Stimulated activated CD8-positive, alpha-beta memory T cell treated with anti-CD3 and anti-CD28 coated beads, Interleukin-4, amount 100 ng/mL, for 4 hours (primary cell): ENCODE measurements at places on chromosomes 6 and 20.

- DNase-seq, result no peak
Measured at GRCh38 chr6:166997768-166998255, 1.4 kb upstream of the CEP43 start.

GRCh38 chr6:51743999-51744398 is 343.4 kb downstream of the PKHD1 start:
- DNase-seq, result no peak

- DNase-seq, result no peak
Measured at GRCh38 chr20:63098195-63098810, 91.5 kb upstream of the BHLHE23 start.

- DNase-seq, result no peak
Measured at GRCh38 chr6:140050101-140050995, 675.9 kb upstream of the CITED2 start.

- DNase-seq, result no peak
Measured at GRCh38 chr6:118495485-118496280, 52.4 kb upstream of the PLN start.

GRCh38 chr20:14723614-14724013 is 386.2 kb upstream of the FLRT3 start:
- DNase-seq, result no peak

DNA sequence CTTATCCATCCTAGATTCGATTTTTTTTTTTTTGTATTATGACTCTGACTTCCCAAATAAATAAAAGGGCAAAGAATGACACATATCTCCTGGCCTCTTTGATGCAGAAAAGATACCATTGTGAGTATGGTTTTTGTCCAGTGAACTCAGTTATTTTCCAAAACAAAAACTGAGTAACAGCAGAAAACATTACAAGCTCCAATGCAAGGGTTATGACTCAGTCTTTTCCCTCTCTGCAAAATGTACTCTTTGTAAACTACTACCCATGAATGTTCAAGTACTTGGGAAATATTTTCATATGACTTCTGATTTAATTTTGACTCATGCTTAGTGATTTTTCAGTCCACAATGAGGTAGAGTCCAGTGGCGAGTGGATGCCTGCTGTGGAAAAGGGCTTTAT is 355.3 kb downstream of the RNF144B start:
- no peak for DNase-seq

GRCh38 chr6:78611886-78612480 is 255.4 kb upstream of the IRAK1BP1 start:
- DNase-seq, result no peak

DNA sequence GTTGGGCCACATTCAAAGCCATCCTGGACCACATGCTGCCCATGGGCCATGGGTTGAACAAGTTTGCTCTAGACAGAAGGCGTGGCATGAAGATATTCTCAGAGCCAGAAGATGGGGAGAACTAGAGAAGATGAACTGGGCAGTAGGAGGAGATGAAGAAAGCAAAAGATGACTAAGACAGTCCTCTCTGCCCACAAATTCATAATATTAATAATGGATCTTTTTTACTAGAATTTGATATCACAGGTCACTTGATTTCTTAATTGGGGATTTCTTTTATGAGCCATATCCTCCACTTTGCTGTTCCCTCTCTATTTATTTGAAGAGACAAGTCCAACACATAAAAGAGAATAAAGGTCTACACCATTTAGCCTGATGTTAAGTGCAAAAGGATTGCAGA is 25.5 kb upstream of the EDN1 start:
- no peak for DNase-seq

GRCh38 chr6:146287691-146288369 is 255.8 kb upstream of the RAB32 start:
- DNase-seq, result no peak

- DNase-seq, result no peak
Measured at GRCh38 chr20:32670773-32671455, 2.8 kb downstream of the C20orf203 start.

DNA sequence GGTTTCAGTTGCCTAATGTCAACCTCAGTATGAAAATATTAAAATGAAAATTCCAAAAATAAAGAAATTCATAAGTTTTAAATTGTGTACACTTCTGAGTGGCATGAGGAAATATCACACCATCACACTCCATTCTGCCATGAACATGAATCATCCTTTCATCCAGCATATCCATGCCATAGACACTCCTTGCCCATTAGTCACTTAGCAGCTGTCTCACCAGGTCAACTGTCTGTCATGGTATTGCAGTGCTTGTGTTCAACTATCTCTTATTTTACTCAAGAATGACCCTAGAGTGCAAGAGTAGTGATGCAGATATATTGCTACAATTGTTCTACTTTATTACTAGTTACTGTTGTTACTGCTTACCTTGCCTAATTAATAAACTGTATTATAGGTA is 712.4 kb downstream of the EPHA7 start:
- no peak for DNase-seq

DNA sequence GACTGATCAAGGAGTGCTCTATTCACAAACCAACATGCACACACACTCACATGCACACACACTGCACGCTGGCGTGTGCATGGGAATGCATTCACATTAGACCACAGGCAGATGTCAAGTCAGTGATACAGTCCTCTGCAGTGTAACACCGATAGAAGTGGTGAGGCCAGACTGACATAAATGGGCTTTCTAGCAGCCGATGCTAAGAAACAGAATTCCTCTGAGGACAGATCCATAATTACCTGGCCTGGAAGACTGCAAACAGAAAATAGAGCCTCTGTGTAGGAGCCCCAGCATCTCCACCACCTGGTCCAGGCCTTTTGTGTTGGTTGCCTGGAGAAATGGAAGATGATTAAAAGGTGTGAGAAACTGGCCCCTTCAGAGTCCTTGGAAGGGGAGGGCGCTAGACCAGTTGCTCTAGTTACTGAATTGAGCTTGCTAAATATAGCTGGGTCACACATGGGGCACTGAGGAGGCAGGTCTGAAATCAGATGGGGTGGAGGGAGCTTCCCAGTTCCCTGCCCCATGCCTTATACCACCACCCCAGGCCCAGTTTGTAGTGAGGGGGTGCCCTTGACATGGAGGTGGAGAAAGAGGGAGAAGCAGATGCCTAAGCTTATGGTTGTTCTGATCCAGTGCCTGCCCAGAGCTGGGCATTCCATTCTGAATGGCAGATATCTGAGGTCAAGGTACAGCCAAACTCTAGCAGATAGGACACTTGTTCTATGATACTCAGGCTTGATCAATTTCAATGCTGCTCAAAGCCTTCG is 233.8 kb downstream of the LRFN2 start:
- DNase-seq, result no peak

DNA sequence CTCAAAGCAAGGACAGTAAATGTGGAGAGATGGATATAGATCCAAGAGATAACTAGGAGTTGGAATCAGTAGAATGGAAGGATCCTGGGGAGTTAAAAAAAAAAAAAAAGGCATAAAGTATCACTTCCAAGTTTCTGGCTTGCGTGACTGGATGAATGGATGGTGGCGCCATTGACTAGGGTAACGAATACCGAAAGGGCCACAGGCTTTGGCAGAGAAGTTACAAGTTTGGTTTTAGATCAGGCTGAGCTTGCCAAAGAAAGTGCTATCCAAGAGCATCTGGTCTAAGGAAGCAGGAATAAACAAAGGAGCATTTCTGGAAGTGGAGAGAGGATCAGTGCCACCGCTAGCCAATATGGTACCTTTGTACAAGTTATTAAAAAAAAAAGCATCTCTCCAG is 17.5 kb downstream of the L3MBTL1 start:
- DNase-seq, result no peak

DNA sequence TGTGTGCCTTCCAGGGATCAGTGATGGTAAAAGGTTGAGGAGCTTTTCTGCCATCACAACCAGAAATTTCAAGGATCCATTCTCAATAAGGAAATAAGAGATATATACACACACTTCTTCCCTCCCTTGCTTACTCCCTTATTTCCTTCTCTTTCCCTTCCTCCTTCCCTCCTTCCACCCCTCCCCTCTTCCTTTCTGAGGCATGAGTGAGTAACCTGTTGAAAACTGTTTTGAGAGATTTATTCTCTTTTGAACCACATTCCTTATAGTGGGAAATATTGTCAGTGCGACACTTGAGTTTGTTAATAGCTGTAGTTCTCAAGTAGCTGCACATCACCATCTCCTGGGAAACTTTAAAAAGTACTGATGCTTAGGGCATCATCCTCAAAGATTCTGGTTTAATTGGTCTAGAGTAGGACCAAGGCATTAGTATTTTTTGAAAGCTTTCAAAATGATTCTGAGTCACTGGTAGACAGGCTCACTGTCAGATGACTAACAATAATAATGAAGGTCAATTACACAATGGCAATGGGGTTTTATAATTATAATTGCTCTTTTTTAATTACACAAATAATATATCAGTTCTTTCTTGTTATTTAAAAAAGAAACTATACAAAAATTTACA is 109.9 kb downstream of the POPDC3 start:
- no peak for DNase-seq

- DNase-seq, result no peak
Measured at GRCh38 chr6:27178407-27178730, 69.1 kb upstream of the PRSS16 start.

- no peak for DNase-seq
Measured at GRCh38 chr6:22906091-22906549, 336.8 kb downstream of the HDGFL1 start.

DNA sequence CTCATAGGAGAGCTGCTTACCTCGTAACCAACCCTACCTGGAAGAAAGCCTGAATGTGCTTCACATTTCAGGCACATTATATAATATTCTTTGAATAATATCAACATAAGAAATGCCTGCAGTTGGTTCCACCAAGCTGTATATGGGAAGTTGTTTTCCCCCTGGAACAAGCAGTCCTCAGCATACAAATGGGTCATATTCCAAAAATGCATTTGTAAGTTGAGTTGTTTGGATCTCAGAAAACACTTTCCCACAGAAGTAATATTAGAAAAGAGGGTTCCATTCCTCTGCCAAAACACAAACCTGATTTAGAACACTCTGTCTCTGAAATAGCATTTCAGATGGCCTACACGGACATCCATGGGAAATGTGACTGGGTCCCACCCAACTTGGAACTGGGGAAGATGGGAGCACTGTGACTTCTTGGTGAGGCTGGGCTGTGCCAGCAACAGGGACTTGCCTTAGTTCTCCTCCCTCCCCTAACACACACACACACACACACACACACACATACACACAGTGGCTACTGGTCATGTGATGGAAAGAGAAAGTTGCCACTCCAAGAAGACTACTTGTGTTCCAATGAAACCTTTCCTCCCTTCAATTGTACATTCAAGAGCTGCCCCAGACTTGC is 11.4 kb upstream of the RCAN2 start:
- no peak for DNase-seq

DNA sequence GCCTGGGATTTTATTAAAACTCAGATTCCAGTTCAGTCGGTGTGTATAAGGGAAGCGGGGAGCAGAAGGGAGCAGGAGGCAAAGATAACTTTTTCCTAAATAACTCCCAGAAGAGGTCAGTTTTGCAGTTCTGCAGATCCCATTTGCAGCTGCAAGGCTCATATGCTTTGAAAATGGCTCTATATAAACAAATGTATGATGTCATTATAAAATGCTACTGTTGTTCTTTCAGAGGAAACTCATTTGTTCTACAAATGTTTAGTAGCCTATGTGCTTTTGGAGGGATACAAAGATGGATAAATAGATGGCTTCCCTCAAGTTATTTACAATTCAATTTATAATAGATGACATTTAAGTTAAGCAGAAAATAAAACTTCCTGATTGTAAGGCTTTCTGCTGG is 29.2 kb upstream of the DSP start:
- no peak for DNase-seq

GRCh38 chr6:136897071-136897470 is 25.0 kb upstream of the SLC35D3 start:
- no peak for DNase-seq

GRCh38 chr20:40943591-40943990 is 85.0 kb upstream of the TOP1 start:
- DNase-seq, result no peak

DNA sequence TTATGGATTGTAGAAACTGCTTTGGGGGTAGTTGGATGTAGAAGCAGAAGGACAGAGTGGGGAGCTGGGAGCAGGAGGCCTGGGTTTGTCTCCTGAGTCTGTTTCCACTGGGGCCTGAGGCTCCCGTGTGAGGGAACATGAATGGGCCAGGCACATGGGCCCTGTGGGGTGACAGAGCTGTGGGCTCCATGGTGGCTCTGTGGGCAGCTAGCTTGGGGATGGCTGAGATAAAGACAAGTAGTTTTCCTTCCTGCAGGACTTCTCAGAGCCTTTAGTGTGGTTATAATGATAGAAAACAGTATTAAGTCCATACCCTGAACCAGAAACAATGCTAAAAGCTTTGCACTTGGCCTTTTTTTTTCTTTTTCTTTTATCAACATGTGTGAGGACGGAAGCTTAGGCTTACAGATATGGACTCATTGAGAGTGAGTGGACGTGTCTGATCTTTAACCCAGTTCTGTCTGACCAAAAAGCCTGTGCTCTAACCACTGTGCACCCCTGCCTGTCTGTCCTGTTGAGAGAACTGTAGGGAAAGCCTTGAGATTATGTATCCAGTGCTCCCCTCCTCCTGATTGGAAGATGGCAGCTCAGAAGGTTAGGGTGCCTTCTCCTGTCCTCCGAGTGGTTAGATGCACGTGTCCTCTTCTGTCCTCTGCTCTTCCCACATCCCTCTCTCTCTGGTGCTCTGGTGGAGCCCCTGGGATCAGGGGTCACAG is 98.3 kb downstream of the CDH26 start:
- no peak for DNase-seq

DNA sequence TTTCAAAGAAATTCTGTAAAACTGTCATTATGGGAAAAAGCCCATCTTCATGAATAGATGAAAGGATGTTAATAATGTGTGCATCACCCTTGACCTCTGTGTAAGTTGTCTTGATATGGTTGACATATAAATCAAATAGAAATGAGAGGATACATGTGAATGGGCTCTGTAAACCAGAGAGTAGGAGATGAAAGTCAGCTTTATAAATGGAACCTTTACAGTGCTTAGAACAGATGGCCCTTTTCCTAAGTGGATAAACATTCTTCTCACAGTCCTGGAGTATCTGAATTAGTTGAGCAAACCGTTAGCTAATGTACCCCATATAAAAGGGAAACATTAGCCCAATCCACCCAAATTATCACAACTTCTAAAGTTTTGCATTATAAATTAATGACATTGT is 57.5 kb downstream of the MYLK4 start:
- no peak for DNase-seq

- DNase-seq, result no peak
Measured at GRCh38 chr20:60952861-60953260, 299.2 kb upstream of the CDH4 start.
